Activated CD4-positive, alpha-beta T cell treated with anti-CD3 and anti-CD28 coated beads, Interleukin-2, amount 50 U/mL, for 48 hours (primary cell): ENCODE measurements at places on chromosomes 11 and 22.

DNA sequence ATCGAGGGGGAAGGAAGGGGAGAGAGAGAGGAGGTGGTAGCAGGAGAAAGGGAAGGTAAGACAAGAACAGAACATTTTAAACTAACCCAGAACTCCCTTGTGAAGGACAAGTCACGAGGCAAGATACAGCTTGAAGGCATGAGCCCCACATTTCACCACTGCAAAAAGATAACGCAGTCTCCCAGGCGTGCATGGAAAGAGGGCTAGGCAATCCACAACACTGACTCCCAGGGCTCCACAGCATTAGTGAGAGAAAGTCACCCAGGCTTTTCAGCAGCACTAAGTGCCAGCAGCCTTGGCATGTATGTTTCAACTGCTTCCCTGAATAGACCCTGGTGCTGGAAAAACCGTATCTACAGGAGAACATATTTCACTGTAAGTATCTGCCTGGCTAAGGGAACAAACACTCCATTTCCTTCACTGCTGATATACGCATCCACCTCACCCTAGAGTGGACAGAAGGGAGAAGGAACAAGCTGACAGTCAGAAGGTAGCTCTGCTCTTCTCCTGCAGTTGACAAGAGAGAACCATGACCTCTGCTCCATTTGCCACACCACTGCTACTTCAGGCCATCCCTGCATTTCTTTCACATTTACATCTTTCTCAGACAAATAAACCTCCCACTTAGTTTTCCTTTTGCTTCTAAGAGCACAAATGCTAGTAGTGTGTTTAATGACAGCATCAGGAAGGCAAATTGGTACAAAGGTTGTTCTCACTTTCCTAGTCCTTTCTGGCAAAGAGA, 87.9 kb downstream of the AMBRA1 start:
- DNase-seq: no peak

GRCh38 chr22:42368379-42369249, 63.6 kb downstream of the NFAM1 start:
- DNase-seq: no peak

DNA sequence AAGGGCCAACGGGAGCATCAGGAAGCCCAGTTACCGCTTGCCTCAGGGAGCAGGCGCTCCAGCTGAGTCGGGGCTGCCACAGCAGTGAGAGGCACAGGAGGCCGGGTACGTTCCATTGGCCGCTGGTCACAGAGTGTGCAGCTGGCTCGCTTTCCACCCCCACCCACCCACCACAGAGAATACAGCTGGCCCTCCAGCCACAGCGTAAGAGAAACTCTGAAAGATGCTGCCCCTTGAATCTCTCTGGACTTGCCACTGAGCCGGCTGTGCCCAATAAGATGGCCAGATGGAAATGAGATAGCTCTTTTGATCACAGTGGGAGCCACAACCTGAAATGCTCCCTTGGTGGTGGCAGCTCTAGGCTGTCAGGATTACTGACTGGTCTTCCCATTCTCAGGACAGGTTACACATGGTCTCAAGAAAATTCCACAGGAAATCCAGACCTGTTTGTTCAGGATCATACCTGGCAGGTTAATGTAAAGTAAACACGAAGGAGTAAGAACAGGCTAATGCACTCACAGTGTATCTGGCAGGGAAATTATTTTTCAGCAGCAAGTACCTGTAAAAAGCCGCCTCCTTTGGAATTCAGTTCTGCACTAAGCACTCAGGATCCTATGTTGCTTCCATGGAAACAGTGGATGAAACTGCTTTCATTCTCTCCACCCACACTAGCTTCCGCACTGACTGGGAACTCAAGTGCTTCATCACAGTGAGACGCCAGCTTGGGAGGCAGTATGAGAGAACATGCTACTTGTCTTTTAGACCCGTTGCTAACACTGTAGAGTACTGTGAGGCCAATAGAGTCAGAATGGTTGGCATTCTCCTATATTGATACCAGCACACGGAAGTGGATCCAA, 16.5 kb downstream of the SIAE start:
- DNase-seq: no peak

DNA sequence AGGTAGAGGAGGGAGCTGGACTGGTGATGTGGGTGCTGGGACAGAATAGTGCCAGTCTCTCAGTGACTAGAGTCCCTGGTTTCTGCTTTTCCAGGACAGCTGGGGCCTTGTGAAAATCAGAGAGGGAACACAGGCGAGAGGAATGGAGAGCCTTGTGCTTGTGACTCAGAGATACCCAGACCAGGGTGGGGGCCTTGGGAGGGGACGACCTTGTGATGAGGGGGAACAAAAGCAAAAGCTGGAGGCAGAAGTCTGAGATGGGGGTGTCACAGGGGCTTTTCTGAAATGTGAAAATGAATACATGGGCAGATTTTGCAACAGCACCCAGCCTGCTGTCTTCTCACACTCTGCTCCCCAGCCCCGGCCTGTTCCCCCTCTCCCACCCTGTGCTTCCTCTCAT, 3.4 kb upstream of the NR1H3 start:
- DNase-seq: no peak

DNA sequence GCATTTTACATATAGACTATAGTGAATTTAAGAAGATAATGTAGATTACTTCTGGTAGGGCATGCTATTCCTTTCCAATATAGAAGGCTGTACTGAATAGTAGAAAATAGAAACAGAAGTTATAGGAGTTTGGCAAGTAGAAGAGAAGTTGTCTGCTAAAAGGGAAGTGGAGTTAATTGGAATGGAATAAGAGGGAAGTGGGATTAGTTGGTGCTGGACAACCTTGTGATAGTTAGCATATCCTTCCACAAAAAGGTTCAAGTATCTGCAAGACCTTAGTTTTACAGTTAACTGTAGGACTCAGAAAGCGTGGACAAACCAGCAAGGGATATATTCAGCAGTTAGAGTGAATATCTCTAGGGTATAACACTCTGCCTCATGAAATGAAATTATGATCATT, 185.5 kb downstream of the SWAP70 start:
- no peak for DNase-seq

GRCh38 chr11:48172818-48173609, 43.6 kb upstream of the OR4B1 start:
- DNase-seq: peak; percentile 77

DNA sequence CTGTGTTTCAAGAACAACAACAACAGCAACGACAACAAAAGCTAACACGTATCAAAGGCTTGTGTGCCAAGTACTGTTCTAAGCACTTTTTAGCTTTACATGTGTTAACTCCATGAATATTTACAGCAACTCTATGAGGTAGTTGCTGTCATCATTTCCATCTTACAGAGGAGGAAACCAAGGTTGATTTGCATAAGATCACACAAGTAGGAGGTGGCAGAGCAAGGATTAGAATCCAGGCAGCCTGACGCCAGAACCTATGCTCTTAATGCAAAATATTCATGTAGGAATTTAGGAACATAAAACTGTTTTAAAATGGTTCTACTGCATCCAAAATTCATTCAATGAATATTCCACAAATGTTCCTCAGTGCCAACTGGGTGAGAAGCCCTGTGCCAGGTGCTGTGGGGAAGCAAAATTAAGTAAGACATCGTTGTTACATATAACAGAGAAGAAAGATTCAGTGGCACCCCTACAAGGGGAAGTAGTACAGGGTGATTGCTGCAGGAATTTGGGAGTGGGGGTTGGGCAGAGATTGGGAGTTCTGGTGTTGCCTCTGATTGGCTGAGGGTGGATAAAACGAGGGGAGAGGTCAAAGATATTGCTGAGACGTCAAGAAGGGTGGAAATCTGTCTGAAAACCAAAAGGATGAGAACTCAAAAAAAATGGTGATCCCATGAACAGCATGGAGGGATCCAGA, 86.1 kb upstream of the ARHGAP20 start:
- no peak for DNase-seq

GRCh38 chr22:23909296-23909898, 15.2 kb downstream of the MIF start:
- no peak for DNase-seq

- DNase-seq: no peak
Observed at GRCh38 chr11:114915871-114916805, 237.8 kb downstream of the NXPE2 start.

DNA sequence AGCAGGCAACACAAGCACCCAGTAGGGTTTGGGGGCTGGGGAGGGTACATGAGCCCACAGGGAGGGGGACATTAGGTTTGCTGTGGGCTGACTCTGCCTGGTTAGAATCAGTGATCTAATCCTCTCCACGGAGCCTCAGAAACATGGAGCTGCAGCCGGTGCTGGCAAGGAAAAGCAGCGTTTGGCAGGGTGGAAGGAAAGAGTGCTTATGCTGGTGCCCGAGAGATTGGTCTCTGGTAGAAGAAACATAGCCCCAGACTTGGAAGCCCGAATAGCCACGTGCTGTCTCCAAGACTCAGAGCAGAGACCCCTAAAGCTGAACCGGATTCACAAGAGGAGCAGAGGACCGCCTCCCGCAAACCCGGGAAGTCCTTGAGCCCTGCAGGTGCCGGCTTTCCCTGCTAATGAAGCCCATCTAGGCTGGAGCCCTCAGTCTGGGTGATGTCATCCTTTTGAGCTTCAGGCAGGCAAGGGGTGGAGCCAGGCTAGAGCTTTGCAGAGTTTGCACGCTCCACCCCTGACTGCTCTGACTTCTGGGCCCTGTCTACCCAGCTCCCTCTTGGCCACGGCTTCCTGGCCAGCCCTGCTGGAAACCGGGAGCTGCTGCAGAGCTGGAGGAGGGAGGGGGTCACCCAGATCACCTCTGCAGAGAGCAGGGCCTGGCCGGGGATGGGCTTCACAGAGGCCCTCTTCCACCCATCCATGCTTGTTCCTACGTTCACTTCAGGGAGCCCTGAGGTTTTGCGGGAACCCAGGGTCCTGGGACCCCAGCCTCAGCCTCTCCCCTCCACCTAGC, 35.0 kb upstream of the JAM3 start:
- DNase-seq: peak; percentile 77

- DNase-seq: peak; percentile 50
Observed at GRCh38 chr11:86047275-86047991, 21.5 kb downstream of the PICALM start.

DNA sequence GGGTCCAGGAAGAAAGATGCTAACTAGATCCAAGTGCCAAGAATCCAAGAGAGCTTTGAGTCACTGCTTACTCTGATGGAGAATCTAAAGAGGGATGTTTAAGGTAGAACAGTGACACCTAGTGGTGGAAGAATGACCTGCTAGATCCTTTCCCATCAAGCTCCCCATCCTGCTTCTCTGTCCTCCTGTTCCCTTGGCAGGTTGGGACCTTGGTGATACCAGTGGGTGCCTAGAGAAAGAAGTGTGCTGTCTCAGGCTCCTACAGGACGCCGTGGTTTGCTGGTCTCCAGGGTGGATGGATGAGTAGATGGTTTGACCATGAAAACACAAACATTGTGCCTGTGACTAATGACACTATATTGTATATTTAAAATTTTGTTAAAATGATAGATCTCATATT, 383.7 kb downstream of the TMEM135 start:
- peak; percentile 12 for DNase-seq

DNA sequence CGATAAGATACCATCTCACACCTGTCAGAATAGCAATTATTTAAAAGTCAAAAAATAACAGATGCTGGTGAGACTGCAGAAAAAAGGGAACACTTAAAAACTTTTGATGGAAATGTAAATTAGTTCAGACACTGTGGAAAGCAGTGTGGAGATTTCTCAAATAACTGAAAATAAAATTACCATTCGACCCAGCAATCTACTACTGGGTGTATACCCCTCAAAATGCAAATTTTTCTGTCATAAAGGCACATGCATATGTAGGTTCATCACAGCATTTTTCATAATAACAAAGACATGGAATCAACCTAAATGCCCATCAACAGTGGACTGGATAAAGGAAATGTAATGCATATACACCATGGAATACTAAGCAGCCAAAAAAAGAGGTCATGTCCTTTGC, 10.5 kb downstream of the SLC22A9 start:
- no peak for DNase-seq

- no peak for DNase-seq
Observed at GRCh38 chr11:86369668-86370067, 5.0 kb upstream of the CCDC81 start.
